ENCODE measurements at places on chromosomes 16 and 17.
A peak's percentile ranks its signal among the peaks of the same experiment; 100 is the strongest.

- DNase-seq, result no peak
These were observed 2.4 kb downstream of the PDP2 start for GRCh38 chr16:66882702-66883101.

GRCh38 chr17:79696610-79696982 is 34.1 kb upstream of the ENPP7 start:
- no peak for DNase-seq

GRCh38 chr17:78717431-78717980 is 64.6 kb downstream of the CYTH1 start:
- DNase-seq, result peak; percentile 39

- DNase-seq, result no peak
These were observed 368.6 kb downstream of the SHISA9 start for GRCh38 chr16:13269905-13270528.

- peak; percentile 54 for DNase-seq
These were observed 22.5 kb downstream of the GSE1 start for GRCh38 chr16:85635545-85636140.

GRCh38 chr17:48429638-48430586 is at the start of gene SKAP1:
TSS of gene SKAP1 (minus strand) at chr17:48430214.
- DNase-seq, result no peak
